ENCODE measurements at places on chromosomes 1 and 21.

- H3K4me3 ChIP-seq = no peak overlapping the region
- peaks cover 6% of the 10 kb centered on the region for H3K4me1 ChIP-seq
- H3K27ac ChIP-seq = no peak overlapping the region
- DNase-seq = no peak
- no peaks in the 10 kb centered on the region for H3K36me3 ChIP-seq
- H3K27me3 ChIP-seq = peaks cover 6% of the 10 kb centered on the region
Observed at GRCh38 chr1:186894415-186894814, 65.7 kb downstream of the PLA2G4A start.

GRCh38 chr1:47866601-47867437 is 130.4 kb downstream of the TRABD2B start:
- no peak overlapping the region for H3K27ac ChIP-seq
- no peak overlapping the region for H3K4me3 ChIP-seq
- no peaks in the 10 kb centered on the region for H3K27me3 ChIP-seq
- no peaks in the 10 kb centered on the region for H3K4me1 ChIP-seq

- no peak overlapping the region for H3K4me3 ChIP-seq
- H3K27me3 ChIP-seq = no peaks in the 10 kb centered on the region
- DNase-seq = no peak
- no peak overlapping the region for H3K27ac ChIP-seq
- H3K4me1 ChIP-seq = no peaks in the 10 kb centered on the region
Observed at GRCh38 chr1:110281363-110282290, 57.5 kb upstream of the RBM15 start.

- peaks cover 7% of the 10 kb centered on the region for H3K36me3 ChIP-seq
- H3K27me3 ChIP-seq = peaks cover 2% of the 10 kb centered on the region
- H3K4me1 ChIP-seq = peaks cover 76% of the 10 kb centered on the region
- no peak overlapping the region for H3K4me3 ChIP-seq
Observed at GRCh38 chr21:42189860-42190485, 29.0 kb upstream of the ABCG1 start.

DNA sequence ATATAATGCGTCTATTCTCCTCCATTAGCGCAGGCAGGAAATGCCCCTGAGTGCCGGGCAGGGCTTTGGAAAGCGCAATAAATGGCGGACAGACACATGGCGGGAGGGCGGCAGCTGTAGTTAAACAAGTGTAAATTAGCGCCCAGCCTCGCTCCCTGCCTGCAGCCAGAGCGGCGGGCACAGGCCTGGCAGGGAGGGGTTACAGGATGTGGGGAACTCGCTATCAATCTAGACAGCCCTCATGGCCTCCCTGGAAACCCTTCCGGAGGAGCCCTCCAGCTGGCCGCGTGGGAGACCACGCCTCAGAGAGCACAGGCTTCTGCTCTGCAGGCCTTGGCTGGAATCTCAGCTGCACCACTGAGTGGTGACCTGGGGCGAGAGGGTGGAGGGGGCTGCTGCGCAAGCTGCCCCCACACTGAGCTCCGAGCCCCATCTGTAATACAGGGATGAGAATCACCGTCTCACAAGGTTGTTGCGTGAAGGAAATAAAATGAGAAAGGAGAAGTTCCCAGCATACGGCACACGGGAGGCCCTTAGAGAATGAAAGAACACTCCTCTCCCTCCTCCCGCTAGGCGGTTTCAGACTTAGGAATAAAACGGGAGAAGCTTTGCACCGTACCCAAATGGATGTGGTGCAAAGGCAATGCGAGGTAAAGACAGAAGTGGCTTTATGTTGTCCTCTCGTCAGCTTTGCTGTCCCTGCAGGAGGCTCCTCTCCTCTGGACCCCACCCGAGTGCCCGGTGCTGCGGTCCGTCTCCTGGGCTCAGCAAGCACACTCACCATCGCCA is 167.2 kb upstream of the POU3F1 start:
- no peaks in the 10 kb centered on the region for H3K36me3 ChIP-seq
- DNase-seq = peak; percentile 6
- peaks cover 3% of the 10 kb centered on the region for H3K4me1 ChIP-seq
- peaks cover 38% of the 10 kb centered on the region for H3K27me3 ChIP-seq

Data from activated CD4-positive, alpha-beta T cell treated with anti-CD3 and anti-CD28 coated beads for 36 hours (primary cell).